Activated CD4-positive, alpha-beta memory T cell treated with anti-CD3 and anti-CD28 coated beads, Interleukin-2, amount 10 ng/mL, durations not matched to agents 7 days and 5 days (primary cell): ENCODE measurements at places on chromosomes 12 and 14. TPM values are rescaled to one million over a fixed set of nuclear protein-coding genes. Genes with fewer than 3 reads are reported as not detected.

OTX2 gene
- not detected for total RNA-seq

ITGB7 gene
- total RNA-seq = 786 TPM

SLC25A47 gene
- not detected for total RNA-seq

B3GNT4 gene
- 2.6 TPM for total RNA-seq

SLC39A9 gene
- total RNA-seq = 47.2 TPM

DNA sequence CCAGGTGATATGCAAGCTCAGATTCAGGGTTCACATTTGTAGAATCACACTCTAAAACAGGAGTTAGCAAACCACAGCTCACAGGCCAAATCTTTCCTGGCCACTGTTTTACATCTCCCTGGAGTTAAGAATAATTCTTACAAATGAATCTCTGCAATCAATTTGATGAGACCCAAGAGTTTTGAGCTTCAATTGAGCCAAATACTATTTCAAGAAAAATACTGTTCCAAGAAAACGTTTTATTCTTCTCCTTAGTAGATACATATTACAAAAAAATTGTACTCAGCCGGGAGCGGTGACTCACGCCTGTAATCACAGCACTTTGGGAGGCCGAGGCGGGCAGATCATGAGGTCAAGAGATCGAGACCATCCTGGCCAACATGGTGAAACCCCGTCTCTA, 2.5 kb downstream of the PTGDR start:
- DNase-seq = no peak

GRCh38 chr12:24039113-24039525, 89.6 kb upstream of the SOX5 start:
- DNase-seq = no peak

- no peak for DNase-seq
These were observed 26.7 kb downstream of the MED21 start for GRCh38 chr12:27048822-27049752.

DNA sequence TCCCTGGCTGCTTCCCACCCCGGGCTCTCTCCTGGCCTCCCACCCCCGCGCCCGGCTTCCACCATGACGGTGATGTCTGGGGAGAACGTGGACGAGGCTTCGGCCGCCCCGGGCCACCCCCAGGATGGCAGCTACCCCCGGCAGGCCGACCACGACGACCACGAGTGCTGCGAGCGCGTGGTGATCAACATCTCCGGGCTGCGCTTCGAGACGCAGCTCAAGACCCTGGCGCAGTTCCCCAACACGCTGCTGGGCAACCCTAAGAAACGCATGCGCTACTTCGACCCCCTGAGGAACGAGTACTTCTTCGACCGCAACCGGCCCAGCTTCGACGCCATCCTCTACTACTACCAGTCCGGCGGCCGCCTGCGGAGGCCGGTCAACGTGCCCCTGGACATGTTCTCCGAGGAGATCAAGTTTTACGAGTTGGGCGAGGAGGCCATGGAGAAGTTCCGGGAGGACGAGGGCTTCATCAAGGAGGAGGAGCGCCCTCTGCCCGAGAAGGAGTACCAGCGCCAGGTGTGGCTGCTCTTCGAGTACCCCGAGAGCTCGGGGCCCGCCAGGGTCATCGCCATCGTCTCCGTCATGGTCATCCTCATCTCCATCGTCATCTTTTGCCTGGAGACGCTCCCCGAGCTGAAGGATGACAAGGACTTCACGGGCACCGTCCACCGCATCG, 1.8 kb downstream of the KCNA1 start:
- DNase-seq = no peak

GRCh38 chr14:23640524-23641141, 4.5 kb downstream of the DHRS2 start:
- no peak for DNase-seq

DNA sequence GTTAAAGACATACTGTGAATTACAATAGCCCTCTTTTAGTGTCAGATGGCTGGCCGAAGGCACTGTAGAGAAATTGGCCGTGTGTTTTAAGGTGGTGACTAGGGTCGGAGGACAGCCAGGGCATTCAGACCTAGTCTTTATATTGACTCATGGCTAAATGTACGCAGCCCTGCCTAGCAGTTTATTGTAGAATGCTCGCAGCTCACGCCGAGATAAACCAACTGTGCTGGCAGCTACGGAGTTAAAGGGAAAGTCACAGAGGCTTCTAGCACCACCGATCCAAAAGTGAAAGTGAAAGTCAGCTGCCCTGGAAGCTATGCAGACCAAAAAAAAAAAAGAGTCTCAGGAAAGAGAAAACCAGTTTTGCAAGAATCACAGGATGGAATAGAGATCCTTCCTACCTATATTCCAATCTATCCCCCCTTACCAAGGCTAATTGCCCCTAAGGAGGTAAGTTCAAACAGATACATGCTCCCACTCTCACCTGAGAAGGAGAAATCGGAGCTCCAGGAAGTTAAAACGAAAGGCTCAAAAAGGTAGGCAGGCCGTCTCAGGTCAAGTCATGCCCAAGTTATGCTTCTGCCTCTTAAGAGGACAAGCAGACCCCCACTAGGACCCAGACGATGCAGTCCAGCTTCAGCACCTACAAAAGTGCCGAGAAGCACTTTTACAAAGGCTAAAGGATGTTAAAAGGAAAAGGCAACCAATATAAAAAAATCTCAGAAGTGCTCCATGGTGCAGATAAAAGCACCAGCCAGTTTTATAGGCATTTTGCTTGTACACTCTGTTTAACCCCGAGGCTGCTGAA, 24.8 kb downstream of the KLRK1 start:
- peak; percentile 61 for DNase-seq

GRCh38 chr12:52901715-52902541, 2.9 kb downstream of the KRT8 start:
- DNase-seq = no peak

DNA sequence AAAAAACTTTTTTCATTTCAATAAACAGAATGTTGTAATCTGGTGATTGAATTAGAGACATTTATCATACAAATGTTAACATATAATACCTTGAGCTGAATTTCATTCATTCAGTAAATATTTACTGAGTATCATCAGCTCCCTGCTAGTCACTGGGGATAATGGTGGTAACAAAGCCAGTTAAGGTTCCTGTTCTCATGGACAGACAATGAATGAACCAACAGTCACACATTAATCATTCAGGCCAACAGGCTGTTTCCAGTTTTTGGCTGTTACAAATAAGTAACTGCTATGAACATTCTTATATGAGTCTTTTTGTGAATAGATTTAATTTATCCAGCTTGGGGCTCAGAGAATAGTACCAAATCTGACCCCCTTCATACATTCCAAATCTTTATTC, 13.5 kb downstream of the EXD2 start:
- DNase-seq = no peak

GRCh38 chr14:97748616-97749015, 951.4 kb downstream of the VRK1 start:
- no peak for DNase-seq

DNA sequence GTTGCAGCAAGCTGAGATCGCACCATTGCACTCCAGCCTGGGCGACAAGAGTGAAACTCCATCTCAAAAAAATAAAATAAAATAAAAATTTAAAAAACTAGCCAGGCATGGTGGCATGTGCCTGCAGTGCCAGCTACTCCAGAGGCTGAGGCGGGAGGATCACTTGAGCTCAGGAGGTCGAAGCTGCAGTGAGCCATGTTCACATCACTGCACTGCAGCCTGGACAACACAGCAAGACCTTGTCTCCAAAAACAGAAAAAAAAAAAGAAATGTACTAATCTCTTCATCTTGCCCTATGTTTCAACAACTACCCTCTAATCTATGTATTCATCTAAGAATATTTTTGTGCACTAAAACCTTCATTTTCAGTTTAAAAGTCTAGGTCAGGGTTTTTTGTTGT, 6.5 kb downstream of the NAA25 start:
- no peak for DNase-seq

GRCh38 chr12:76583301-76583700, 23.7 kb upstream of the OSBPL8 start:
- DNase-seq = no peak

- no peak for DNase-seq
These were observed 67.3 kb downstream of the SPTB start for GRCh38 chr14:64812412-64812811.

- no peak for DNase-seq
These were observed 106.4 kb downstream of the WIF1 start for GRCh38 chr12:65014504-65015271.

DNA sequence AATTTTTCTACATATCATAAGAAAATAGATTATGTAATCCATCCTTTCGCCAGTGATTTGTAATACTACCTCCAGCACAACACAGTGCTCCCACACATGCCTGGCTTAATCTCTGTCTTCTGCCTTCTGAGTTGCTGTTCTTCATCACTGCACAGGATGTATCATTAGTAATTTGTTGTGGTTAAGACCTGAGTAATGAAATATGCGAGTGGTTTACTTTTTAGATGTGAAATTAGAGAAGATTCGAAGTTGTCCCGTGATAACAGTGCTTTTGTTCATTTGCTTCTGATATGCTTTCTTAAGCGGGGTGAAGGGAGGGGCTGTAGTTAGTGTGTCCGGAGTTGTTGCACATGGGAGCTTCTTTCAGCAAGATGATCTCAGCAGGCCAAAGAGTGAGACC, 18.1 kb downstream of the KRT85 start:
- DNase-seq = no peak

GRCh38 chr12:103205906-103206305, 248.4 kb downstream of the ASCL1 start:
- DNase-seq = no peak
